Esophagus squamous epithelium (tissue), 5 donors: ENCODE measurements at places on chromosomes 6 and 20.

DNA sequence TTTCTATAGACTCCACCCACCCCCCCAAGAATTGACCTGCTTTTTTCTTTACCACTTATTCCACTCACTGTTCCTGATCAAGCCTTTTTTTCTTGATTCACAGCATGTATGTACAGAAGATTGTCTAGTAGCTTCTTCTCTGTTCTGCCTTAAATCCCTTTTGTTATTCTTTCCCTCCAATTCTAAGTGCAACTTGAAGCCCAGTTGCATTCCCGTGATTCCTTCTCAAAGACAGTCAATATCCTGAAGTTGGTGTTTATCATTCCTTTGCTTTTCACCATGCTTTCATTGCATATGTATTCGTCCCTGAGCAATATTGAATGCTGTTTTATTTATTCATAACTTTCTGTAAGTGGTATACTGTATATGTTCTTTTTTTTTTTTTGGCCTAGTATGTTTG lies 21.0 kb downstream of the XRN2 start:
- no peak for DNase-seq

DNA sequence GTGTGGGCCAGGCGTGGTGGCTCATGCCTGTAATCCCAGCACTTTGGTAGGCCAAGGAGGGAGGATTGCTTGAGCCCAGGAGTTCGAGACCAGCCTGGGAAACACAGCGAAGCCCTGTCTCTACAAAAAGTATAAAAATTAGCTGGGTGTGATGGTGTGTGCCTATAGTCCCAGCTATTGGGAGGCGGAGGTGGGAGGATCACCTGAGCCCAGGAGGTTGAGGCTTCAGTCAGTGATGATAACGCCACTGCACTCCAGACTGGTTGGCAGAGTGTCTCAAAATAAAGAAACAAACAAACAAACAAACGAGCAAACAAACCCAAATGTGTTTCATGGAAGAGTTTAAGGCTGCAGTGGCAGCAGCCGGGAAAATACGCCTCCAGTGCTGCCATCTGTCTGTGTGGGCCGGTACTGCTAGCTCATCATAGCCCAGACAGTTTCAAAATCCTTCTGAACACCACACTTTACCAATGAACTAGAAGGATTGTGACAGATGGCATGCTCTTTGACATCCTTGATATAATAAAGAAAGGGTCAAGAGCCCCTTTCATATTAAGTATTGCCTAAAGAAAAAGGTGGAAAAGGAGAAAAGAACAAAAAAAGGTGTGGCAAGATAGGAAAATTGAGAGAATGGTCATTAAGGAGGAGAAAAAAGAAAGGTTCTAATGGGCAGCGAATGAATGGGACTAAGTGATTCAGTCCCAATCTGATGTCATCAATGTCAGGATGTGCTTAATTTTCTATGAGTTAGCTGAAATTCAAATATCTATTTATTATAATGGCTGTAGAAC lies 298.6 kb downstream of the SYNE1 start:
- no peak for DNase-seq

- no peak for DNase-seq
Measured at GRCh38 chr6:20440296-20440695, 38.6 kb downstream of the E2F3 start.

DNA sequence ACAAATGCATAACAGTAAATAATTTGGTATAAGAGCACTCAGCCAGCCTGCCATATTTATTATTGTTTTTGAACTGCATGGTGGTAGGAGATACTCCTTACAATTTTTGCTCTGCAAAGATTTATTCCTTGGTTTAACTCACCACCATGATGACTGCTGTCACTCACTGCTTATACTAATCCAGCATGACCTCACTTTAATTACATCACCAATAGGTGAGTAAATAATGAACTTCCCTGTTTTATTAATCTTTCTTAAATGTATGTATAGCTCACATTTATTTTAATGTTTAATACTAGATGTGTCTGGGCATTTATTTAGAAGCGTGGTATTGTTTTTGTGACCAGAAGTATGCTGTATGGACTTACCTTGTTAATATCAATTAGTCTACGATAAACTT lies 12.8 kb upstream of the TP53TG5 start:
- no peak for DNase-seq

GRCh38 chr20:48364055-48364454 lies 463.7 kb downstream of the PREX1 start:
- DNase-seq: no peak

DNA sequence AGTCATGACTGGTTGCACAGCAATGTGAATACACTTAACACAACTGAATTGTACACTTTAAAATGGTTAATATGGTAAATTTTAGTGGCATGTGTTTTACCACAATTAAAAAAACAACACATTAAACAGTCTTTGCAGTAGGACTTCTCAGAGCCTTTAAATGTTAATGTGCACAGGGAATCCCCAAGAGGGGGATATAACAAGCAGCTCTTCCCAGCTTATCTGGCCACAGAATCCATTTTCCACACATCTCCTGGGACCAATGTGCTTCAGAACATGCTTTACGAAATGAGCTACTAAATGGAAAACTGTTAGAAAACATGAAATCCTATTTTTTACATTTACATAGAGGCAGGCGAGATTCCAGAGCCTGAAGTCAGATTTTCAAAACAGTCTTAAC lies 44.4 kb downstream of the FYN start:
- no peak for DNase-seq

- DNase-seq: no peak
Measured at GRCh38 chr6:124008000-124008987, 204.6 kb downstream of the NKAIN2 start.

GRCh38 chr6:37954791-37955190 lies 135.3 kb downstream of the ZFAND3 start:
- DNase-seq: no peak

- no peak for DNase-seq
Measured at GRCh38 chr20:62409931-62410745, 3.1 kb upstream of the CABLES2 start.

- no peak for DNase-seq
Measured at GRCh38 chr6:41538556-41539182, 7.5 kb upstream of the FOXP4 start.

DNA sequence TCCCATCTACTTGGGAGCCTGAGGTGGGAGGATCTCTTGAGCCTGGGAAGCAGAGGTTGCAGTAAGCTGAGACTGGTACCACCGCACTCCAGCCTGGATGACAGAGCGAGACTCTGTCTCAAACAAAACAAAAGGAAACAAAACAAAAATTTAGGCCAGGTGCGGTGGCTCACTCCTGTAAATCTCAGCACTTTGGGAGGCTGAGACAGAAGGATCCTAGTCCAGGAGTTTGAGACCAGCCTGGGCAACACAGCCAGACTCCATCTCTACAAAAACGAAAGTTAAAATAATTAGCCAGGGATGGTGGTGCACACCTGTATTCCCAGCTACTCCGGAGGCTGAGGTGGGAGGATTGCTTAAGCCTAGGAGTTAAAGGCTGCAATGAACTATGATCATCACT lies 183.2 kb upstream of the ZNF217 start:
- DNase-seq: no peak

GRCh38 chr6:11098004-11098403 lies 4.4 kb downstream of the SMIM13 start:
- DNase-seq: no peak

- no peak for DNase-seq
Measured at GRCh38 chr20:4051413-4052138, 36.2 kb upstream of the RNF24 start.

DNA sequence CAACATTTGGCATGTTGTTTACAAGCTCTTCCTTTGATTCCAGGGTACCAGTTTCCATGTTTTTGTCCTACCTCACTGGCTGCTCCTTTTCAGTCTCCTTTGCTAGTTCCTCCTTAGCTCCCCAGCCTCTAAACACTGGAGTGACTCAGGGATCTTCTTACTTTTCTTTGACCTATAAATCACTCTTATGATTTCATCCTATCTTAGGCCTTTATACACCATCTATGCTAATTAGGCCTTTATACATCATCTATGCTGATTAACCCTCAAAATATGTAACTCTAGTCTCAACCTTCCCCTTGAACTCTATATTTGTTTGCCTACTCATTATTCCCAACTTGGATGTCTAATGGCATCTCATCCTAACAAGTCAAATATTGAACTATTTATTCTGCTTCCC lies 9.5 kb downstream of the TMEM30A start:
- no peak for DNase-seq

DNA sequence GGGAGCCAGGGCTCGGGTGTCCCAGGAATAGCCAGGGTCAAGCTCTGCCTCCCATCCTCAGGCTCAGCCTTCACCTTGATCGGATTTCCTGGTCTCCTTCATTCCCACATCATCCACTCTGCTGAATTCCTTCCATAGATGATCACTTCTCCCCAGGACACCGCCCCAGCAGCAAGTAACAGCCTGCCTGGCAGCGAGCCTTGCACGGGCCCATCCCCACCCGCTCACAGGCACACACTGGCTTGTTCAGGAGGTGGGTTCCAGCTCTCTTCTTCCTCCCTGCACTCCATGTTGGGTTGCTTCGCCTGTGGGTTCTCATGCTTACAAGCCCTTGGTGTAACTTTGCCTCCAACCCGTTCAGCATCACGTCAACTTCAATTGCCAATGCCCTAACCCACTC lies 113.0 kb upstream of the IYD start:
- no peak for DNase-seq

DNA sequence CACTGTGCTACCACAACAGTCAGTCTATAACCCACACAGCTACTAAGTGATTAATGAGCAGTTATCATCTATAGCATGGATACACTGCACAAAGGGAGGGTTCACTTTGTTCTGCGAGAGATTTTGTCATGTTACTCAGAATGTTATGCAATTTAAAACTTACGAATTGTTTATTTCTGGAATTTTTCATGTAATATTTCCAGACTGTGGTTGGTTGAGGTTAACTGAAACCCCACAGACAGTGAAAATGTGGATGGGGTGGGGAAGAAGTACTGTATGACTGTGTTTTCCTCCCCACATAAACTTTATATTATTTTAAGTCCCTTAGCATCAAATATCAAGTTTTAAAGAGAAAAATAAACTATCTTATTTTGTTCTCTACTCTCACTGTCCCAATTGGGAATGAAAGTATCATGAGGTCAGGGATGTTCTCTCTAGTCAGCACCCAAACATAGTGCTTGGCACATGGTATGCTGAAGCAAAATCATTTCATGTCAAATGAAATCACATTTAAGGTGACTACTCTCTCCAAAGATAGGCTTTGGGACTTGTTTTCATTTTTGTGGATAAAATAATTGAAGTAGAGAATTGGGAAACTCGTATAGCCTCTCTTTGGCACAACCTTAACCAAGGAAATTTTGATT lies 25.4 kb downstream of the DOP1A start:
- no peak for DNase-seq

DNA sequence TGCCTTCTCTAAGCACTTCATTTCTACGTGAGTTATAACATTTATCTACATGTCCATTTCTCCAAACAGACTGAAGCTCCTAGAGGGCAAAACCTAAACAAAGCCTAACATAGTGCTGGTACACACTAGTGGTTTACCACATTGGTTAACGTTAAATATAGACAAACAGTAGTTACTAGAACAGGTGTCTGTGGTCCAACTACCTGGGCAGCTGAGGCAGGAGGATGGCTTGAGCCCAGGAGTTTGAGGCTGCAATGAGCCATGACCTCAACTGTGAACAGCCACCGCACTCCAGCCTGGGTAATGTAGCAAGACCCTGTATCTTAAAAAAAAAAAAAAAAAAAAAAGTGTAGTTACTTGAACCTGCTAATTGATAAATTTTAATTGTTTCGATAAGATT lies 26.5 kb downstream of the PTPRK start:
- no peak for DNase-seq

GRCh38 chr6:34993213-34993612 lies 104.2 kb downstream of the ANKS1A start:
- no peak for DNase-seq

- DNase-seq: no peak
Measured at GRCh38 chr6:31266567-31267360, 5.1 kb downstream of the HLA-C start.

GRCh38 chr20:20207291-20207690 lies 155.0 kb downstream of the CFAP61 start:
- DNase-seq: no peak

- no peak for DNase-seq
Measured at GRCh38 chr20:16363506-16364319, 209.5 kb downstream of the KIF16B start.

DNA sequence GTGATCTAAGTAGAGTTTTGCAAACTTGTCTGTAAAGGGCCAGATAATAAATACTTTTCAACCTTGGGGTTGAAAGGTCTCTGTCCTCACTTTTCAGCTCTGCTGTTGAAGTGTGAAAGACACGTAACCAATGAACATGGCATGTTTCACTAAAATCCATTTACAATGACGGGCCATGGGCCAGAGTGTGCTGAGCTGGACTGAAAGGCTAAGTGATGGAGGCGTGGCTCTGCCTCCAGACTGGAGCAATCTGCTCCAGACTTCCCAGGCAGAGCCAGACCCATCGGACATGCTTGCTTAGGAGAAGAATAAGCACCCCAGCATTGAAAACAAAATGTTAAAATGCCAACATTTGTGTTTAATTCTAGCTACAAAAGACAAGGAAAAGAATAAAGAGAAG lies 41.4 kb downstream of the SCAND1 start:
- no peak for DNase-seq

DNA sequence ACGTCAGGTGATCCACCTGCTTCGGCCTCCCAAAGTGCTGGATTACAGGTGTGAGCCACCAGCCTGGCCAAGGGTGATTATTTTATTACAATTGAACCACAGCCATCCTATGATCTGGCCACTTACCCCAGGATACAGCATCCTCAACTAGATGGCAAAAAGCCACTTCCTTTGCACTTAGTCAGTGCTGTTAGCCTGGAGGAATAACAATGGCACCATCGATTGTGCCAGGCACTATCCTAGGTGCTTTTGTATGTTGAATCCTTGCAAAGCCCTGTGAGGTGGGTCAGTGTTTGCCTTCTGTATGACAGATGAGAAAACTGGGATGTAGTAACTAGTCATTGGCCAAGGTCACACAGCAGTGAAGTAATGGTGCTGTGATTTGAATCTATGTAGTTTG lies 11.2 kb upstream of the TTPAL start:
- no peak for DNase-seq

- DNase-seq: no peak
Measured at GRCh38 chr6:16496210-16496609, 257.8 kb downstream of the GMPR start.

GRCh38 chr6:2853769-2854395 lies 12.2 kb upstream of the SERPINB1 start:
- DNase-seq: no peak
